ENCODE measurements at places on chromosomes 5 and 9.

DNA sequence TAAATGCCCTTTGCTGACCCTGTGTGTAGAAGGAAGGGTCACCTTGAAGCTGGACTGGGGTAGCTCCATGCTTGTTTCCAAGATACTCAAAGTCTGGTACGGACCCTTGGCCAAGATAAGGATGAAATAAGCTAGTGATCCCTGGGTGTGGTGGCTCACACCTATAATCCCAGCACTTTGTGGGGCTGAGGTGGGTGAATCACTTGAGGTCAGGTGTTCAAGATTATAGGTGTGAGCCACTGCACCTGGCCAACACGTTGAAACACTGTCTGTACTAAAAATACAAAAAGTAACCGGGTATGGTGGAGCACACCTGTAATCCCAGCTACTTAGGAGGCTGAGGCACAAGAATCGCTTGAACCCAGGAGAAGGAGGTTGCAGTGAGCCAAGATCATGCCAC is 33.3 kb downstream of the ACOT12 start:
- DNase-seq = no peak

DNA sequence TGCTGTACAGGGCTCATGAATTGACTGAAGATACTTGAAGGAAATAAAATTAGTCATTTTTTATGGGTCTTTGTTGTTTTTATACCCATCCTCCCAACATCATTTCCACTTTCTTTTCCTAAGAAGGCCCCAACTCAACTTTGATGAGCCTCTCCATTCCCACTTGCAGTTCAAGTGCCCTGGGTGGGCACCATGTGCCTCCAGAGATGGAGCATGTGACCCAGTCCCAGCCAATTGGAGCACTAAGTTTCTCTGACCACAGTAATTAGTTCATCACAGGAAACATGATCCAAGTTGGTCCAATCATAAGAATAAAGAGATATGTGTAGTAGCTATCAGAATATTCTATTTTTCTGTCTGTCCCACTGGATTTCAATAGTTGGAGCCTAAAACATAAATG is 46.9 kb downstream of the HTR4 start:
- DNase-seq = no peak

DNA sequence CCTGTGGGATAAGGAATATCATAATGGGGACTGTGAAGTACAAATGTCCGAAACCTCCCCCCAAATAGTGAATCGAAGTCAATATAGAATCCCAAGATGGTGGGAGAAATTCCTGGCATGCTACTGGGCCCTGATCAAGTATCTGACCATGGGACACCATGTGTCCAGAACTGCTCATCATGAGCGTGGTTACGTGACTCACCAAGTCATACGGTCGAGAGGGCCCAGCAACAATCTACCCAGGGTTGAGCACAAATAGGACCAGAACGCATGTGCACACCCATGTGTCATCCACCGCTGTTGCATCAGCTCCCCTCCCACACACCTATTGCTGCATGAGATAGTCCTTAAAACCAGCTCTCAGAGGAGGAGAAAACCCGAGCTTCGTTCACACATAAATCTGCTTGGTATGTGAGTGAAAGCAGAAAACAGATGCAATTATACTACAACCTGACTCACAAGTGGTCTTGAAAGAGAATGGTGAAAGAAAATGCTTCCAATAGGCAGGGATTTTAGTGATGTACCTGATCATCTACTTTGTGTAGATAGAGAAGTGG is 353.2 kb downstream of the CWC27 start:
- DNase-seq = no peak

DNA sequence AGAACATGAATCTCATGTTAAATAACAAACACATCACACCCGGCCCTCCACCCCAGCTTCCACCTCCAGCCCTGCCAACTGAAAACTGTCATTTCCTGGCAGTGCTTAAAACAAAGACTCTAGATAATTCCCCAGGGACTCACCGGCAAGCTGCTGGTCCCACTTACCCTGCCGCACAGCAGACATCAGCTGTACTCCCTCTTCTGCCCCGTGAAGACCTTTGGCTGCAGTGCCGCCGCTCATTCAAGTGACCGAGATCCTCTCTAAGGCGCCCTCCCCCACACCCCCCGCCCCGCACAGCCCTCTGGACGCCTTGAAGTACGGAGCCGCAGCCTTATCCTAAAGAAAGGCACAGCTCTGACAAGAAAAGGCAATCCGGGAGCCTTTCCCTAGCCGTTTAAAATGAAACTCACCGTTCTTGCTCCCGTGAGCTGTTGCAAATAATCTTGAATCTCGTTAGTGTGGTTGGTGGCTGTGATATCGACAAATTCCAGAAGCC is 434 bp downstream of the GLRX start:
- DNase-seq = peak; percentile 29

DNA sequence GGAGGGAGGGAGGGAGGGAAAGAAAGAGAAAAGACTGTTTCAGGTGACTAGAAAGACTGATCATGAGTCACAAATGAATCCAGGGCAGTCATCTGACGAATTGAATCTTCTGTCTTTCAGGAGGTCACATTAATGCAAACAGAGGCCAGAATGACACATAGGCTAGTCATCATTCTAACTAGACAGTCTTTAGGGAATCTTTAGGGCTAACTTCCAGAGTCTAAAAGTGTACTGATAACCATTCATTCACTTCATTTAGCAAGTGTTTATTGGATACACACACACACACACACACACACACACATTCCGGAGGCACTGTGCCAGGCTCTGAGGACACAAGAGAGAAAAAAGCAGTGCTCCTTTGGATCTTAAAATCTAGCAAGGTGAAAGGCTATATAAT is 156.7 kb downstream of the EBF1 start:
- peak; percentile 87 for DNase-seq

DNA sequence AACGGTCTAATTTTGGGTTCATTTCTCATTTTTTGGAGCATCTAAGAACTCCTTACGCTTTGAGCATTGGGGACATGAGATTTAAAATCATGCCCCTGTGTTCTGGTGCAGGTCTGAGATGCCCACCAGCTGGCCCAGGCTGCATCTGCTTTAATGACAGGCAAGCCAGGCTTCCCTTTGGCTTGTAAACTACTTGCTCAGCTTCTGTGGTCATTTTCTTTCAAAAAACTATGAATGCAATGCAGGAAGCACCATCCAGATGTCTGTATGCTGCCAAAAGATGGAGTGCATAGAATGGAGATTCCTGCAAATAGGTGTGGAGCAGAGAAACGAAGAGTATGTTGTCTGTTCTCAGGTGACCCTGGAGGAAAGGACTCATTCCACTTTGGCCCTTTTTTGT is 399.9 kb upstream of the ADAMTSL1 start:
- DNase-seq = no peak

DNA sequence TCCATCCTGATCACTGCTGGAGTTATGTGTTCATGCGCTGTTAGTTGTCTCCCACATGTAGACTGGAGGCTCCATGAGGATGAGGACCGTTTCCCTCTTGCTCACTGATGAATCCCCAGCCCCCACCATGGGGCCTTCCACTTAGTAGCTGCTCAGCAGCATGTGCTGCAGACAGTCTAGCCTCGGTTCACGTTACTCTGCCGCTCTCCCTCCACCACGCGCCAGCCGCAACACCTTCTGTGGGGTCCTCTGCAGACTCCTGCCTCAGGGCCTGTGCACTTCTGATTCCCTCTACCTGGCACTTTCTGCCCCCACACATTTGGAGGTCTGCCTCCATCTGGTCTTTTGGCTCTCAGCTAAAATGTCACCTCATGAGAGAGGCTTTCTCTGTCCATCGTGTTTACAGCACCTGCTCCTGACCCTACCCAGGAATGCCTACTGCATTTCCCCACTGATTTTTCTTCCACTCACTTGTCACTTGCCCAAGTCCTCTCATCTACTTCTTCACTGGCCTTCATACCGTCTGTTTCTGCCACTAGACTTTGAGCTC is 36.3 kb downstream of the STK10 start:
- no peak for DNase-seq

DNA sequence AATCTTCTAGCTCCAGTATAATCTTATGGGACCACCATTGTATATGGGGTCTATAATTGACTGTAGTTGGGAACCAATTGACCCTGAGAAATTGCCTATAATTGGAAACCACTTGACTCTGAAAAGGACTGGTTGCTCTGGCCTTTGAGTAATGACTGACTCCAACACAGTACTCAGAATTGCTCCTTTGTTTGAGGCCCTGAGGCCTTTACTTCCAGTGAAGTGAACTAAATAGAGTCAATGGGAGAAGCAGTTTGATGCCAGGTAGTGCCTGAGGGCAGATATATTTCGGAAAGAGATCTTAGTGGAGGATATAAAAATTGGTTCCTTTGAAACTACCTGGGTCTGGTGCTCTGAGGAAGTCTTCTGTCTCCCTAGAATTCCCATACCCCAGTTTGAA is 16.0 kb upstream of the TMEM171 start:
- peak; percentile 18 for DNase-seq

DNA sequence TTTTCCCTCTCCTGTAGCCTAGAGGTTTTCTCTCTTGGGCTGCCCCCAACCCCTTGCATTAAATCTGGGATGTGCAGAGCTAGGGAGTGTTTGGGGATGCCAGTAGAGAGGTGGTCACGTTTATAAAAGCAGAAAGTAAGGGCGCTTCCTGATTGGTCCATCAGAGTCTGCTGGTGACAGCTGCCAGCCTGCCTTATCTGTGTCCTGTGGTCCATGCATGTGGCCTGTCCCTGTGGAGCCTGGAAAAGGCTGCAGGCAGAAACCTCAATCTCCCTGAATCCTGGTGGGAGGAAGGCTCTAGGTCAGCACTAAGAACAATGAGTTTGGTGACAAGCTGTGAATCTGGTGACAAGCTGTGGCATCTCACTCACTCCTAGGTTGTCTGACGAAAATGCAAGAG is 42.2 kb downstream of the ARHGEF37 start:
- no peak for DNase-seq

- no peak for DNase-seq
Observed at GRCh38 chr5:67338421-67338820, 141.8 kb upstream of the CD180 start.

DNA sequence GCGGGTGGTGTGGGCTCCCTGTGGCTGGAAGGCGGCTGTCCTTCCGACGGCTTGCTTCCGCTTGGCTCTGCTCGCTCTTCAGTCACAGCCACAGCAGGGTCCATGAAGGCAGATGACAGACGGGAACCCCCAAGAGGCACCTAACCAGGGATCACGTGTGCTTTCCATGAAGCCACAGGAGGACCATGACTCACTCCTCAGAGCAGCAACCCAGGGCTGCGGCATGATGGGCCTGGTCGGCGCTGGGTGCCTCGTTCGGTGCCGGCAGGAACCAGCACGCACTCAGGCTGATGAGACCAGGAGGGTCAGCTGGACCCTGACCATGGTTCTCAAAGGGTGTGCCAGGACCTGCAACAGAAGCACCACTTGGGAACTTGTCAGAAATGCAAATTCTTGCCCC is 32.8 kb upstream of the MED10 start:
- DNase-seq = no peak

DNA sequence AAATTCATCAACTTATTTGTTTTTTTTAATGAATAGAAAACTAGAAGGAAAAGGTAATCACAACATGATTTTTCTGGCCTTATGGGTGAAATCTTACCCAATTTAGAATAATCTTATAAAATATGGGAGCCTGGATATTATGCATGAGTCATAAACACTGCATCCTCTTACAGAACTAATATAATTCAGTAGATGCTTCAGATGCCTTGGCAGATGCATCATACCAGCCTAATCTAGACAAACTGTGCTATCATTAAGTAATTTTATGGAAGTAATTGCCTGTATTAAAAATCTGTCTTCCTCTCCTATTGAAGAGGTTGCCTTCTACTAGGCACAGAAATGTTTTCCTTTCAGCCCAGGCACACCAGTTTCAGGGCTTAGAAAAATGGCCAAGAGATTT is 2384.6 kb upstream of the WWC1 start:
- no peak for DNase-seq

GRCh38 chr5:155015239-155015638 is 1.7 kb downstream of the KIF4B start:
- DNase-seq = no peak

DNA sequence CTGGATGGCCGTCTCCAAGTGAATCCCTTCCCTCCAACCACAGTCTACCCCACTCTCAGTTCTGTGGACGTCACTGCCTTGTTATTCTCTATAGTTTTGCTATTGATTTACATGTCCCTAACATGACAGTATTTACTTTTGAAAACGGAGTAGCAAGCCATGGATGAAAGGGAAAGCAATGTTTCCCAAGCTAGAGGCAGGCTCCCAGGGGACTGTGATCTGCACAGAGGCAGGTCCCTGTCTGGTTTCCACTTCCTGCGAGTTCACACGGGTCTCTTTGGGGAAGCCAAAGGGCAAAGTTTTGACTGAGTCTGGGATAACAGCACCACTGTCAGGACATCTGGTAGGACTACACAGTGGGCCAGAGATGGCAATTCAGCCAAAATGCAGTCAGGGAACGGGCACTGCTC is 12.7 kb downstream of the C9orf153 start:
- DNase-seq = peak; percentile 42

GRCh38 chr9:128497824-128498610 is 6.5 kb upstream of the GLE1 start:
- DNase-seq = no peak

DNA sequence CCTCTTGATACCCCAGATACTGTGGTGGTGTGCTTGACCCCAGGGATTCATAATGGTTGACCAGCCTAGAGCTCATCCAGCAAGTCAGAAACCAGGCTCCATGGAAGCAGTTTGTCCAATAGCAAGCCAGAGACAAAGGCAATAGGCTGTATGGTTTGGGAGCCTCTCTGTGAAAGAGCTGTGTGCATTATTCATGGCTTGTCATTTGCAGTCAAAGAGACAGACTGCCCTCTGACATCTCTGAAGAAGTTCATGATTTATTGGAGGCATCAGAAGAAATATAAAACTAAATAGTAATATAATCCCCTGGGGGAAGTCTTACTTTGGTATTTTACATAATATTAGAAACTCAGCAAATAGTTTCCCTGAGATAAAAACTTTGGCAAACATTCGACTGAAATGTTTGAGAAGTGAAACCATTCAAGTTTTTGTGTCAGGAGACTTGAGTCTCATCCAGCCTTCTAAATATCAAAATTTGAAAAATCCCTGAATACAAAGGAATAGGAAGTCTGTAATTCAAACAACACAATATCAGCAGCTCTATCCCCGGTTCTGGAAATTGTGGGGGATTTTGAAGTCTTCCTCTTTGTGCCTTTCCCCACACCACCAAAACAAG is 250.3 kb downstream of the ZSWIM6 start:
- DNase-seq = no peak

GRCh38 chr5:74433896-74434829 is 206.4 kb downstream of the ENC1 start:
- DNase-seq = no peak

DNA sequence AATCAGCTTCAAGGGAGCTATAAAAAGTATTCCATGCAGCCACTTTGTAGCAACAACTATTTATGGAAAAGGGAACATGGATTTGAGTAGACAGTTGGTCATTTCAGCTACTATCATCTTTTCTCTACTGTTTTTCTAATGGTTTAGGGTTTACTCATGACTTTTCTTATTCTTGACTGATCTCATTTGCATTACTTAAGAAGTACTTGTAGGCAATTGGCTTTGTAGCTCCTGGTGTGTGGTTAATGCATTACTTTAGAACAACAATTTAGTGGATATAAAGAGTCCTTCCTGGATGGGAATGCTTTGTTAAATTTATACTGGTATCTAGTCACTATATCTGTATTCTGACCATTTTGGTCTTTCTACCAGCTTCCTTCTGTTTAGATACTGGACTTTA is 59.8 kb upstream of the NTRK2 start:
- DNase-seq = no peak
